ENCODE measurements at places on chromosomes 6 and 20.
A peak's percentile ranks its signal among the peaks of the same experiment; 100 is the strongest.

GRCh38 chr20:35192118-35192872 lies 20.4 kb downstream of the PROCR start:
- no peak for DNase-seq

DNA sequence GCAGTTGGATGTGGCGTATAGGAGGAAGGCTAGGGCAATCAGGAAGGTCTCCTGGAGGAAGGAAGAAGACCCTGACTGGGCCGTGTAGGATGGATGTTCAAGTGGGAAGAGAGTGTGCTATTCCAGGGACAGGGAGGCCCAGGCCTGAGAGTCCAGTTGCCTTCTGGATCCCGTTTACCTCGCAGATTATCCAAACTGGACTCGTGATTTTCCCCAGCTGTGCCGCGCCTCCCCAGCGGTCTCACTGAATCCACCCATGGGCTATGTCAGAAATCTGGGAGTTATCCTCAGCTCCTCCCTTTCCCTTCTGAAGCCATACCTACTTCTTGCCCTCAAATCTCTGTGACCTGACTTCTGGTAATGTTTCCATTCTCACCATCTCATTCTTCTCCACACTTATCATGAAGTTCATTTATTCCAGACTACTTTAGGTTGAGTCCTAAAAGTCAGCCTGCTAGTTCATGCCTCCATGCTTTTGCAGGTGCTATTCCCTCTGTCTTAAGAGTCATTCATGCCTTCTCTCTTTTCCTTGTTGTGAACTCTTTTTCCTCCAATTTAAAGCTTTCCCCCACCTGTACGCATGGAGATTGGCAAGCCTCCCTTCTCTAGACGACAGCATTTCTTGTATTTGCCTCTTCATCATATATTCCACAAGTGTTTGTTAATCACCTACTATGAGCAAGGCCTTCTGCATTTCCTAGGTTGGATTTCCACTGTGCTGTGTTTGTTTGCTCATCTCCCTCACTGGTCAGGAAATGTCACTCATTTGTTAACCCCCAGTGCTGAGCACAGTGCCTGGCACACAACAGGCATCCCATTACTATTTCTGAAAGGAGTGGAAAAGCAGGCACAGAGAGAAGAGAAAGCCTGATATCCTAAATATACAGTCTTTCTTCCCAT lies 2.7 kb downstream of the SDCBP2 start:
- DNase-seq, result no peak

DNA sequence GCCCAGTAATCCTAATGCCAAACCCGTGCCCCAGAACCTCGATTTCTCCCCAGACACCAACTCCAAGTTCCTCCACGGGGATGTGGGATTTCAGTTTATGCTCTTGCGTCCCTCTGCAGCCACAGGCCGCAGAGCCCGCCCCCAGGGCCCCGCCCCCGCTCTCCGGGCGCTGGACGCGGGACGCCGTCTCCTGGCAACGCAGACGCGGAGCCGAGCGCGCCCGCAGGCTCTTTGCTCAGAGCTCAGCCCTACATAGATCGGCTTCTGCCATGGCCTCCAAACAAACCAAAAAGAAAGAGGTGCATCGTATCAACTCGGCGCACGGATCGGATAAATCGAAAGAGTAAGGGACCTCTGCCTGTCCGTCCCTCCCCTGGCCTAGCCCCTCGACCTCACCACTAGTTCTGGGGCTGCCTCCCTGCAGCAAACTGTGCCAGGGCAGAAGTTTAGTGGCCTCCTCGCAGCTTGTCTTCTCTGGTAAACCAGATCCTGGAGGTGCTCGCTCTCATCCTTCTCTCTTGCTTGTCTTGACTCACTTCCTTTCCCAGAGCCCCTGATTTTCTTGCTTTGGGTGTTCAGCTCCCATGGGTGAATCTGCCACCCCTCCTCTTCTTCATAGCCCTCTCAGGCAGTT lies at the start of gene ADGB:
Gene ADGB, plus strand, starts transcription at position 201 of the 634 bp plus-strand sequence. Its CDS starts 69 bp downstream, at position 270.
- peak; percentile 62 for DNase-seq

- no peak for DNase-seq
Measured at GRCh38 chr6:167409079-167409478, 84.2 kb downstream of the TTLL2 start.

Data from SK-N-DZ (cell line).